Spinal cord (tissue), 10 donors: ENCODE measurements at places on chromosomes 7 and 10. TPM values are rescaled to one million over a fixed set of nuclear protein-coding genes. Genes with fewer than 3 reads are reported as not detected.

NME8 gene
- 0.59 TPM for total RNA-seq

- H3K36me3 ChIP-seq: peaks cover 9% of the 10 kb centered on the region
- H3K27ac ChIP-seq: peak overlapping the region; percentile 3
- H3K4me3 ChIP-seq: peak overlapping the region; percentile 52
- peaks cover 7% of the 10 kb centered on the region for H3K27me3 ChIP-seq
- H3K4me1 ChIP-seq: peaks cover 33% of the 10 kb centered on the region
These were observed 1.2 kb downstream of the GFRA1 start for GRCh38 chr10:116271593-116272439.

- H3K27ac ChIP-seq: peak overlapping the region; percentile 19
- peaks cover 10% of the 10 kb centered on the region for H3K4me1 ChIP-seq
- H3K27me3 ChIP-seq: no peaks in the 10 kb centered on the region
- peak overlapping the region; percentile 22 for H3K4me3 ChIP-seq
These were observed 167.2 kb downstream of the FRMD4A start for GRCh38 chr10:14163377-14164086.

- H3K36me3 ChIP-seq: peaks cover 14% of the 10 kb centered on the region
- no peak overlapping the region for H3K27ac ChIP-seq
- H3K27me3 ChIP-seq: no peaks in the 10 kb centered on the region
- DNase-seq: no peak
- no peak overlapping the region for H3K4me3 ChIP-seq
These were observed 3.7 kb downstream of the STX1A start for GRCh38 chr7:73715648-73716317.

- no peak overlapping the region for H3K4me3 ChIP-seq
- no peaks in the 10 kb centered on the region for H3K27me3 ChIP-seq
- no peak for DNase-seq
- H3K27ac ChIP-seq: no peak overlapping the region
These were observed 20.9 kb downstream of the MYOF start for GRCh38 chr10:93461109-93461806.
